ENCODE measurements at places on chromosomes 11 and 22.
A peak's percentile ranks its signal among the peaks of the same experiment; 100 is the strongest.

DNA sequence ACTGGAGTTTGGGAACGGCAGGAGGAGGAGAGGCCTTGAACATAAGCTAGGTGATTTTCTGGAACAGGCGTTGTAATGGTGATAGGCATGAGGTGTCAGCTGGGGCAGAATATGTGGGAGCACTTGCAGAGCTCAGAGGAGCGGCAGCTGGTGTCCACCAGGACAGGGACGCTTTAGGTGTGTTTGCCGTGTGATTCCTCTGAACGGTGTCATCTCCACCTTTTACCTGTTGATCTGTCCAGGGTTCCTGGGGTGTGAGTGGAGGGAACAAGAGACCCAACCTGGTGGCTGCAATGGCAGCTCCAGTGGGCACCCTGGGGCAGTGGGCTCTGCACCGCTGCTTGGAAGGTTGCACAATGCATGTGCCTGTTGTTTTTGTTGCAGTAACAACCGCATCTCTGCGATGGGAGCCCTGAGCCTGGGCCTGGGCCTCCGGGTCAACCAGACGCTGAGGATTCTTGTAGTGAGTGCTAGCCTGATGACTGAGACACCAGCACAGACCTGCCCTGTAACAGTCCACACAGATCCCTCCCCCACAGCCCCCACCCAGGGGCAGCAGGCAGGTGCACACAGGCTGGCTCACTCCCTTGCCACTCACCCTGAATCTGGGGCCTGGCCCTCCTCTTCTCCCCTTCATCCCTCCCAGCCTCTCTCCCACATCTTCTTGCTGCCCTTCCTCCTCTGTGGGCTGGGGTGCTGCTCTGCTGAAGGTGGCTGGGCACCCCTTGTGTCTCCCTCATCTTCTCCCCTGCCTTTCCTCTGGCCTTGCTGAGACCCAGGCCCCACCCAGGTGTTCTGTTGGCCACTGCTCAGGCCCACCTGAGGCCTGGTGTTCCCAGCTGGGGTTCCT, 9.2 kb downstream of the LRRC74B start:
- DNase-seq = no peak

GRCh38 chr11:19979519-19979845, 180.8 kb downstream of the DBX1 start:
- no peak for DNase-seq

GRCh38 chr11:86675017-86675416, 2.6 kb upstream of the ME3 start:
- DNase-seq = no peak

DNA sequence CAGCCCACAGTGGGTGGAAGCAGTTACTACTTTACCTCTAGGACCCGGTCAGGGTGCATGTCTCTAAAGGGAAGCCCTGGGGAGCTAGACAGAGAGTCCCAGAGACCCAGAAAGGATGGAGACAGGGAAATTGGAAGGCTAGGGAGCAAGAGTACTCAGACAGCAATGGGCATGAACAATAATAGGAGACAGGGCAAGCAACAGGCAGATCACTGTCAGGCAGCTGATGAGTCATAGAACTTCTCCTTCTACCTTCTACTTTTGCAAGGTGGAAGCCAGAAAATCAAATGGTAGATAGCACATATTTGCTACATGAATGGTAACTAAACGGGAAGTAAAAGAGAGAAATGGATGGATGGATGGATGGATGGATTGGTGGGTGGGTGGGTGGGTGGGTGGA, 19.6 kb downstream of the CD5 start:
- no peak for DNase-seq

- no peak for DNase-seq
These were observed 15.4 kb downstream of the ANO5 start for GRCh38 chr11:22208151-22208858.

- no peak for DNase-seq
These were observed 109.1 kb downstream of the CACNA1I start for GRCh38 chr22:39679652-39680051.

DNA sequence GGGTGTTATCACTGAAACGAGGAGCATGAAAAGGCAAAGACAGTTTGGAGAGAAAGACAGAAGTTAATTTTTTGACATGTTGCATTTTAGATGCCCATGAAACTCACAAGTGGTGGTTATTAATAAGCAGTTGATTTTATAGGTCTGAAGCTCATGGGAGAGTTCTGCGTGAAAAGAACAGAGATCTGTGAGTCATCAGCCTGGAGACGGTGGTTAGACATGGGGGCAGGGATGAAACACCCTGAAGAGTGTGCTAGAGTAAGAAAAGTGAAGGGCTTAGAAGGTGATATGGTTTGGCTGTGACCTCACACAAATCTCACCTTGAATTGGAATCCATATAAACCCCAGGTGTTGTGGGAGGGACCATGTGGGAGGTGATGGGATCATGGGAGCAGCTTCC, 289.1 kb upstream of the ISX start:
- no peak for DNase-seq

DNA sequence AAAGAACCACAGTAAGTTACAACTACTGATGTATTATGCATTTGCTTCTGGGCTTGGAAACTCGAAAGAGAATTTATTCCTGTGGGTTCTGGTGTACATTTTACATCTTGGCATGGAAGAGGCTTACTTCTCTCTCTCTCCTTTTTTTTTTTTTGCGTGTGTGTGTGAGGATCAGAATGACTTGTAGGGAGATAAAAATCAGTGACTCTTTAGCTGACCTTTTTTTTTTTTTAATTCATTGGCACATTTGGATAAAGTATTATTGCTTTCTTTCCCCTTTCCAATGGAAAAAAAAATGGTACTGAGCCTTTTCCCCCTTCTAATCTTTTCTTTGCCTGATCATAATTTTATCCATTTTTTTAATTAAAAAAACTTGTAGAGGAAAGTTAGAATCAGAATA, 43.5 kb downstream of the EXT2 start:
- no peak for DNase-seq

GRCh38 chr11:3177931-3178330, 12.8 kb upstream of the OSBPL5 start:
- no peak for DNase-seq

DNA sequence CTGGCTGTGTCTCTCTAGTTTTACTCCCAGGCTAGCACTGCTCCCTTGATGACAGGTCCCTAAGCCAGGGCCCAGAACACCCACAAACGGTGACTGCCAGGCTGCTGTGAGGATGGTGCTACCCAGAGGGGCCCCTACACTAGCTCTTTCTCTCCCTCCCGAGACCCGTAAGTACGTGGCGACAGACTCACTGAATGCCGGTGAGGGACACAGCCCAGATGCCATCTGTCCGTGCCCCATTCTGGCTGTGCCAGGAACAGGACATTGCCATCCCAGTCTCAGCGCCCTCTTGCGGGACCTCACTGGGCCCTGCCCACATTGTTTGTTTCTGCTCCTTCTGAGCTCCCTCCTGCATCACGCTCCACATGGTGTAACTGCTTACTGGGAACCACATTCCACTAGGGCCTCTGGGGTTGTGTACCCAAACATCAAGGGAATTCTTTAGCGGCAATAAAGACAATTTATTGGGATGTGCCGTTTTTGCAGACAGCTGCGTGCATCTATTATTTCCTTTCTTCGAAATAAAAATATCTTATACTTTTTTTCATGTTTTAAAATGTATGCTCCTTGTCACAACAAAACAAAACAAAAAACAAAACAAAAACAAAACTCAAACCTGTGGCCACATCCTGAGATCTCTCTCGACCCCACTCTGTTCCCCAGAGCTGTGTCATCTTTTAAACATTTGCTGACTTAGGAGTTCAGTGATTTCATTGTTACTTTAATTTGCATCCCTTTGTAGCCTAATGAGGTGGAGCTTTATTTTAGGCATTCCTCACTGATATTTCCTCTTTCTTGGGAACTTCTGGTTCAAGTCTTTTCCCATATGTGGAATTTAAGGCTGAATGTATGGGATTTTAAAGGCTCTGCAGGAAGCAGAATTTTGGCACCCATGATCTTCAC, 4.4 kb upstream of the TPCN2 start:
- peak; percentile 66 for DNase-seq

DNA sequence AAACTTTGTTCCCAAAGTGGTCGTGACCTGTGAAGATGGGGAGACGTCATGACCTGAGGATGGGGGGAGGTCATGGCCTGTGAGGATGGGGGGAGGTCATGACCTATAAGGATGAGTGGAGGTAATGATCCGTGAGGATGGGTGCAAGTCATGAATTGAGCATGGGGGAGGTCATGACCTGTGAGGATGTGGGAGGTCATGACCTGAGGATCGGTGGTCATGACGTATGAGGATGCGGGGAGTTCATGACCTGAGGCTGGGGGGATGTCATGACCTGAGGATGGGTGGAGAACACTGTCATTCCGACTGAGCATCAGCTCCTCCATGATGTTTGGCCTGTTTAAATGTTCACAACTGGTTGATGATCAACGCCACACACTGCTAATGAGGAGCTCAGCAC, 25.9 kb downstream of the YPEL1 start:
- no peak for DNase-seq

GRCh38 chr11:112884012-112884767, 77.0 kb upstream of the NCAM1 start:
- no peak for DNase-seq

- DNase-seq = no peak
These were observed 30.6 kb downstream of the PAX6 start for GRCh38 chr11:31780480-31780971.

GRCh38 chr11:130980071-130980862, 64.0 kb upstream of the SNX19 start:
- no peak for DNase-seq

DNA sequence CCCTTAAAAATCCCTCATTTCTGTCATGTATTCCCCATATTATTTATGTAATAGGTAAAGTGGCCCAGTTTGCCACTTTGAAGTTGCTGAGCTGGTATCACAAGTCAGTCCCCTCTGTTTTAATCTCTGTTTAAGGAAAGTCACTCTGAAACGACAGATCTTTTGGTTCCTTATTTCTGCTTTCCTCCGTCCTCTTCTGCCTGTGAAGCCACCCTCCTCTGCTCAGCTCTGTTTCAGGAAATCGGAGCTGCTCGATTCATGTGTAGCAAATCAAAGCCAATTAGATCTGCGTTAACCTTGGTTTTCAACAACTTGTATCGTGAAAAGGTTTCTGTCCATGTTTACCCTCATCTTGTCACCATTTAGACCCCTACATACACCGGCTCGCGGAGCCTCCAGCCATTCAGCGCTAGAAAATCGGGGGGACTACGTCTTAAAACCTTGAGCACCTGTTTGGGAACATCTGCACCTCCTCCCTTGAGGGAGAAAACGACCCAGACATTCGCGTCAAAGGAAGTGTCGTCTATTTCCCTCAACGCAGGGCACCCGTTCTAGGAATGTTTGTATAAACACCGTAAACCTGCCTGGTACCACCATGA, 576 bp upstream of the SC5D start:
- DNase-seq = peak; percentile 23

GRCh38 chr11:44601471-44602370, 36.3 kb downstream of the CD82 start:
- DNase-seq = no peak

GRCh38 chr11:65293909-65294381, 20.7 kb upstream of the CDC42EP2 start:
- DNase-seq = peak; percentile 63

DNA sequence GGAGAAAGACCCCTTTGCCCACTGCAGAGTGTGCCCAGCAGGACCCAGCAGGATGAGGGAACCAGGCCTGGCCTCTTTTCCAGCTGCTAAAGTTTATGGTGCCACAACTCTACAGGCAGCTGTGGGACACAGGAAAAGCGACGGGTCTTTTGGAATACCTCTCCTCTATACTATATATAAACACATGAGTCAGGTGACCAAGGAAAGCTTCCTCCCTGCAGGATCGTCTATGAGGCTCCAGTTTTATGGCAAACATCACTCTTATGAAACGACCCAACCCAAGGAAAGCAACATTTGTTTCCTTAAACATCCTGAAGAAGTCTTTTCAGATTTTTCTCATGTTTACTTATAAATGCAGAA, 102.8 kb upstream of the AKIP1 start:
- no peak for DNase-seq

DNA sequence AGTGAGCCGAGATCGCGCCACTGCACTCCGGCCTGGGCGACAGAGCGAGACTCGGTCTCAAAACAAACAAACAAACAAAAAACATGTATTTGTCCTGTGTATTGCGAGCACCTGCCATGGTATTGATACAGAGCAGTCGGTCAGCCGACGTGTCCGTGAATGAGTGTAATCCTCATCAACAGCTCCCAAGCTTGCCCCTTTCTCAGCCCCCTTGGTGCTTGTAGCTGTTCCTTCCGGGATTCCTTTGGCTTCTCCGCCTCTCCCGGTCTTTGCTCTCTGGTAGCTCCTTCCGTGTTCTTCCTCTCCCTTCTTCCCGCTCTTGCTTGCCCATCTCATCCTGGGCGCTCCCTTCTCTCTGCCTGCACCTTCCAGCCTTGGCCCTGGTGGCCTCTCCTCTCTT, 10.9 kb downstream of the ZNF74 start:
- no peak for DNase-seq

- no peak for DNase-seq
These were observed 44.0 kb downstream of the SMIM38 start for GRCh38 chr11:69199583-69200315.

- DNase-seq = no peak
These were observed 99.6 kb upstream of the RTL6 start for GRCh38 chr22:44597616-44598015.

- no peak for DNase-seq
These were observed 76.0 kb upstream of the GALNT18 start for GRCh38 chr11:11697796-11698195.

GRCh38 chr11:101448881-101449442, 134.8 kb downstream of the TRPC6 start:
- DNase-seq = no peak

- no peak for DNase-seq
These were observed 84.7 kb upstream of the TP53I11 start for GRCh38 chr11:45035413-45035812.

GRCh38 chr11:45082744-45083543, 63.5 kb upstream of the PRDM11 start:
- no peak for DNase-seq
